ENCODE measurements at places on chromosomes 6 and 20.
A peak's percentile ranks its signal among the peaks of the same experiment; 100 is the strongest.

DNA sequence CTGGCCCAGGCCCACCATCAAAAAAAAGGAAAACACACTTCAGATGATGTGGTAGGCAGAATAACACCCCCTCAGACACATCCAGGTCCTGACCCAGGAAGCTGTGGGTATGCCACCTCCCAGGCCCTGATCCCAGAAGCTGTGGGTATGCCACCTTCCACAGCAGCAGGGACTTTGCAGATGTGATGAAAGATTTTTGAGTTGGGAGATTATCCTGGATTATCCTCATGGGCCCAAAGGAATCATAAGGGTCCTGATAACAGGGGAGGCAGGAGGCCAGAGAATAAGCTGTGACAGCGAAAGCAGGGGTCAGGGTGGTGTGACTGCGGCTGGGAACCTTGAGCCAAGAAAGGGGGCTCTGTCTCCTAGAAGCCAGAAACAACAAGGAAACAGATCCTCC, 55.0 kb downstream of the BMP7 start:
- DNase-seq: no peak

GRCh38 chr20:37598575-37599342, 71.1 kb upstream of the BLCAP start:
- no peak for DNase-seq

DNA sequence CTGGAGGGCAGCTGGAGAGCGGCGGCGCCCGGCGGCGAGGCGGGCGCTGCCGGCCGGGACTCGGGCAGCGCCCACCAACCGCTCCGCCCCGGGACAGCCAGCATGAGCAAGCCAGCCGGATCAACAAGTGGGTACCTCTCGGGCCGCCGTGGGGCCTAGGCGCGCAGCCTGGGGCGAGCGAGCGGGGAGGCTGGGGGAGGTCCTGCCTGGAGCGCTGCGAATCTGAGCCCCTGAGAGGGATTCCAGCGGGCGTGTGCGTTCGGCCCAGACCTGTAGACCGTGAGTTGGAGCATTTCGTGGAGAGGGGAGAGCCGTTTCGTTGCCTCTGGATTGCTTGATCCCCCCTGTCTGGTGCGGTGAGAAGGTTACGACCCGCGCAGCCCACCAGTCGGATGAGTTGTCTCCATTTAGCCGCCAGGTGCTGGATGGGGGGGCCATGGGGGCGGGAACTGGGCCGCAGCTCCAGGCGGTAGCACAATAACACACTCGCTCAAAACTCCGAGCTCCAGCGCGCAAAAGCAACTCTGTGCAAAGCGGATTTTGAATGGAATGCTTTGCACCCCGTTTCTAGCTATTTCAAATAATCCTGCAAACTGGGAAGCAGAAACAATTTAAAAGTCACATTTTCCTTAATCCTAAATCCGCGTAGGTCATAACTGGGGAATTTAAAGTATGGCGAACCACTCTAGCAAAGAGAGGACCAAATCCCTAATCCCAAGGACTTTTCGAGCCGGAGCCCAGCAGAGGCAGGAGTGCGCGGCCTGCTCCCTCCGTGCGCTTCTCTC, 1.0 kb downstream of the NR2E1 start:
- no peak for DNase-seq

DNA sequence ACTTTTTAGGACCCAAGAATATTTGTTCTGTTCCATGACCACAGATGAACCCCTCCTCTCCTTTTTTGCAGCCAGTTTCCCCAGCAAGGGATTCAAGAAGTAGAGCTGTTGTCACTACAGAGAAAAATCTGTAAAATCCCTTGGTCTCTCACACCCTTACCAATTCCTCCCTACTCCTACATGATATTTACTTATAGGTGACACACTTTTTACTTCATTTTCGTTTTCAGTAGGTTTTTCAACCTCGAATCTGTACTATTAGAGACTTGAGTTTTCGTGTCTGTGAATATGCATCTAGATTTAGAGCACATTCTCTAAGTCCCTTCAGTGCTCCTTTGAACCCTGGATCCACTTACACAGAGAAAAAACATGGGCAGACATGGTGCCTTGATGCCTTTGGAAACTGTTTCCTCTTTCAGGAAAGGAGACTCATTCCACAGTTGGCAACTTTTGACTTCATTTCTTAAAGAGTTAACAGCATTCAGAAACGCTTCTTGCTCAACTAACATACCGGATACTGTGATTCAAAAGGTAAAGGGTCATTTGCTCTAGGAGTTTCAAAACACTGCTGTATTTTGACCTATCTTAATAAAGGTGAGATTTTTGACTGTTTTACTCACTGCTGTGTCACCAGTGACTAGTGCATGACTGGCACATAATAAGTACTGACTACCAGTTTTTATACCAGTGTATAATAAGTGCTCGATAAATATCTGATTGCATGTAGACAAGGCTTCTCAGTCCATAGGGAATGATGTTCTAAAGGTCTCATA, 50.6 kb downstream of the LAMA4 start:
- DNase-seq: peak; percentile 87

DNA sequence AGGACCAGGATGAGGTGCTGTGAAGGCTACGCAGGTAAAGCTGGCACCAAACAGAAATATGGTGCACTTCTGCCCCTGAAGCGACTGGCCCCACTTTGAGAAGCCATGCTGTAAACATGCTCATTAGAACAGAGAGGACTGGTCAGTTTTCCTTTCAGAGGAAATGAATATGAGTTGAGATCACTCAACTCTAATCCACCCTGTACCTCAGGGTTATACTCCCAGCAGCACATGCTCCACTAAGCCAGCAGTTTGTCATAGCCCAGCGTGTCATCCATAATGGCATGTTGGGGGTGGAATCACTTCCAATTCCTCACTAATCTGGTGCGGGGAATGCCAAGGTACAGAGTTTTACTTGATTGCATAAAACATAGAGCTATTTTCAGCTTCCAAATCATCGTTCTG, 98.1 kb downstream of the HIVEP2 start:
- DNase-seq: peak; percentile 88
